ENCODE measurements at places on chromosomes 3 and 15.

GRCh38 chr15:57405133-57405532 is 28.8 kb downstream of the CGNL1 start:
- DNase-seq, result no peak

GRCh38 chr3:33773637-33774036 is 24.8 kb upstream of the PDCD6IP start:
- no peak for DNase-seq

DNA sequence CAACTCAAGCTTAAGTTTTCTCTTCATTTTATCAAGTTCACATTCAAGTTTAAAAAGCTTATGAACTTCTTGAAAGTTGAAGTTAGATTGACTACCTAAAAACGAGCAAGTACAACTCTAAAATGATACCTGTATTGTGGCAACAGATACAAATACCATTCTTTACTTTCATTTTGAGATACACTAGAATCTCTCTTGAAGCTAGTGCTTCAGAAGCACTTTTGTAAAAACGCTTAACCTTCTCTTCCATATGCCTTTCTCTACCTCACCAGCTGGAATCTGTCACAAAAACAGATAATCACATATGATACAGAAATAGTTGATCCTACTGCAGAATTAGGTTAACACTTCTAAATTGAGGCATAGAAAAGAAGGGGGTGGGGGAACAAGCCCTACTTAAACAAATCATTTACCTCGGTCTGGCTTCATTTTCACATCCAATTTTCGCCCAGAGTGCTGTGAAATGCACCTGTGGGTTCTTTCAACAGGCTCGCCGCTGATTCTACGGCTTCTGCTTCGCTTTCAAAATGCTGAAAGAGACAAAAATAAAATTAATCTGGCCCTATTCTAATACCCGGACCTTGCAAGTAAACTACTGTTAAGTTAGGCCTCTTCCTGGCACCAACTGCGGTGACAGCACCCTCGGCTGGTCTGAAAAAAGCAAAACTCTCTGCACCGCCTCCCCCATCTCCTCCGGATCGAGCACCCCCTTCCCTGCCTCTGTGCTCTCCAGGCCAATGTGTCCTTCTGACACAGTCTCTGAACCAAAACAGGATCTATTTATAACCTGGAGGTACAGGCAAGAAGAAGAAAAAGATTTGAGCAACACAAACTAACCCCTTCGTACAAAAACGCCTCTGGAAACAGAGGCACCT is 1.4 kb downstream of the ATOSA start:
- DNase-seq, result peak; percentile 59

DNA sequence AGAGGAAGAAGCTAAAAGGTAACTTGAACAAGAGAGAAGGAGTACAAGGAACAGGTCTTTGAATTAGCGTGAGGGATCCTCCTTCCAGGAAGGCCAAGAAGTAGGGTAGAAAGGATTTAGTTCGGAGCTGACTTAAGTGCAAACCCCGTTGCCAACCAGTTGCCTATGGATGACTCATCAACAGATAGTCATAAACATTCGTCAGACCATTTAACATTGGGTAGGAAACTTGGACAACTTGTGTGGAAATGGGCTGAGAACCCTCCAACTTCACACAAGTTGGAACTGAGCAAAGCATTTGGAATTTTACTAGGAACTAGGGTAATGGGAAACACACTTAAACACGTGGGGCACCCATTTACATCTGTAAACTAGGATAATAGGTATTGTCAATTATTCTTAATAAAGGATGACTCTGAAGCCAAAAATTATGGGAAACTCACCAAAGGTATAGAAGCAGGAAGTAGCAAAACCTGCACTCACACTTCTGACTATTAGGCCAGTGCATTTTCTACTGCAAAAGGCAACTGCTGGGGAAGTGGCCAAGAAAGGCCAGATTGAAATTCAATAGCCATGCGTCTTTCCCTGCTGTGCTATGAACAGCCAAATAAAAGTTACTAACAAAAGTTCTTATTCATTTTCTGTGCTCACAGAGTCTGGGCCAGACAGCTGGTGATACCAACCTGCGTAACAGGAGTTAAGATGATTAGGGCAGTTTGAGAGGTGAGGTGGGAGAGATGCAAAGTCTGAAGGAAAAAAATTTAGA is 174.5 kb upstream of the TMC3 start:
- DNase-seq, result no peak

- DNase-seq, result no peak
These were observed 511.9 kb downstream of the GBE1 start for GRCh38 chr3:81249540-81250029.

- no peak for DNase-seq
These were observed 91.1 kb upstream of the RNF7 start for GRCh38 chr3:141646760-141647561.

- no peak for DNase-seq
These were observed 106.2 kb upstream of the THBS1 start for GRCh38 chr15:39474657-39475056.

GRCh38 chr15:91318931-91319330 is 218.9 kb downstream of the SV2B start:
- DNase-seq, result no peak

DNA sequence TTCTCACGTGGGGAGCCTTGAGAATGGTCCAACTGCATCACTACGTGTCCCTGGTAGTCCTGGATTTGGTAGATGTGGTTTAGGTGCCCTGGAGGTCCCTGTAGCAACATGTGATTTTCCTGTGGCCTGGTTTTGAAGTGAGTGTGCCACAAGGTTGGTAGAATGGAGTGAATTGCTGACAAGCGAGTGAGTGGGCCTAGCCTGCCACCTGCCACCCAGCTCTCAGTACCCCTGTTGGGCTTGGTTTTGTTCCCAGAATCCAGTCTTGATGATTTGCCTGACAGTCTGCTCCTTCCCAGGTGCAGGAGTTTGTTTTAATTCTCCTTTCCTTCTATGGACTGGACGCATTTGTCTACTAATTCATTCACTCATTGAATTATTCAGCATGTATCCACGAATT is 19.4 kb downstream of the RPLP1 start:
- no peak for DNase-seq

DNA sequence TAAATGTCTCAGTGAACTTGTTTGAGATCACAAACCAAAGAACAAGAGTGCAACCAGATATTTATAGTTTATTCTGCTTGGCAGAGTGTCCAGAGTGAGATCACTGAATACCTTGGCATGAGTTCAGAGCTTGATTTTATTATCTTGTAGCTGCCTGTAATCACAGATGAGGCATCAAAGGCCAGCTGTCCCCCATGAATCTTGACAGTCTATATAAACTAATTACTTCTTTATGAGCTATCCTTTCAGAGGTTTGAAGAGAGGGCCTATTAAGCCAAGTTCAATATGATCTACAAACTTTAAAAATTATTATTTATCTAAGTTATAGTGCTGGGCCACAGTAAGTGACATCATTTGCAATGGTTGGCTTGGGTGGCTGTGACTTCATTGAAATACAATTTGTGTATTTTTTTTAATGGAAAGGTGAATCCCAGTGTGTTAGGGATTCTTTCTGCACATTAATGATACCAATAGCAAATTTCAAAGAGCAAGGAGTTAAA is 251.5 kb downstream of the CLSTN2 start:
- no peak for DNase-seq

DNA sequence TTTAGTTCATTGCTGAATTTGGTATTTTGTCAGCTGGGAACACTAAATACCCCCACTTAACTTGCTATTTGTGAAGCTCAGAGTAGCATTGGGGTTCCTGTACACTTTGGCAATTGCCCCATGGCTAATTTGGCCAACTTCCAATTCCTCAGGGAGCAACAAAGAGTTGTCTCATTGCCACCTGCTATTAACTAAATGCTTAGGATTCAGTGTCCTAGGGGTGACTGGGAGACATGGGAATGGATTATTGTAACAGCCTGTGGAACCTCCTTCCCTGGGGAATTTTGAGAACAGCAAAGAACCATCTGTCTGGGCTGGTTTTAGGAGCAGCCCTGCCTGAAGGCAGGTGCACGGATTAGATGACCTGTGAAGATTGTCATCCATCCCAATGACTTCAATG is 437.4 kb upstream of the TPRG1 start:
- DNase-seq, result no peak

DNA sequence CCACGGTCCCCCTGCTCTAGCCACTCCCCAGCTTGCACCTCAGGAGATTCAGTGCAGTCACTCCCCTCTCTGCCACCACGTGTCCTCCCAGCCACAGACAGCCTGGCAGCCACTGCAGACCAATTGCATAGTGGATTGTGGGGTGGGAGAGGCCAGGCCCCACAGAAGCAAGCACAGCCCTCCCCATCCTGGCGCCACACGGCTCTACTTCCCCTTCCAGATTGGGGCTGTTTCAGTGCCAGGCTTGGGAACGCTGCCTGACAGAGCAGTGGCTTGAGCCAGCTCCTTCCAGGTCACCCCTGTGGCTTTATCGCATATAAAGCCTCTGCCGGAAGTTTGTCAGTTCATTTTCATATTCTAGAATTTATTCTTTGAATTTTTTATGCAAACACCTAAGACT is 90.7 kb downstream of the TMEM266 start:
- peak; percentile 11 for DNase-seq

DNA sequence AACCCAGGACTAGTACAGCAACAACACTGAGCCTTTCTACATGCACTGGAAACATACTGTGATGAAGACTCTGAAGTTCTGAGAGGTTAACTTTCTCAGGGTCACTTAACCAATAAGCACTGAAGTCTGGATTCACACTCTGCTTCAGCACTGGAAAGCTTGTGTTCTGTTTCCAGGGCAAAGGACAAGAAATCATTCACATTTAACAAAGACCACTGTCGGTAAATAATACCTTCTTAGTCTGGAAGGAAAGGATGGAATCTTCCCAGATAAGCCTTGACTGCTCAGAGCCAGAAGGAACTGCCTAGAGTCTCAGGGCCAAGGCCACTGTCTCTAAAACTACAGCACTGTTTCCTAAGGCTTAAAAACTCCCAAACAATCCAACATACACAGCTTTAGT is 4.3 kb upstream of the GLYCTK start:
- no peak for DNase-seq

- no peak for DNase-seq
These were observed 17.1 kb upstream of the RASA2 start for GRCh38 chr3:141469720-141470119.

GRCh38 chr3:140128631-140129030 is 193.6 kb downstream of the CLSTN2 start:
- peak; percentile 18 for DNase-seq

DNA sequence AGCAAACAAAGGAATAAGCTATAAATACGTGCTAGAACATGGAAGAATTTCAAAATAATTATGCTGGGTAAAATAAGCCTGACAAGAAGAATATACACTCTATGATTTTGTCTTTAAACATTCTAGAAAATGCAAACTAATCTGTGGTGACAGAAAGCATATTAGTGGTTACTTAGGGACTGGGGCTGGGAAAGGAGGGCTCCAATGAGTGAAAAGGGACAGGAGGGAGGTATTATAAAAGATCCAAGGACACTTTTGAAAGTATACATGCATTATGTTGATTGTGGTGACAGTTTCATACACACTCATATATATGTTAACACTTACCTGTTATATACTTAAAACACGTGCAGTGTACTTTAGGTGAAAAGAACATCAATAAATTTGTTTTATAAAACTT is 23.0 kb downstream of the MYH15 start:
- no peak for DNase-seq

DNA sequence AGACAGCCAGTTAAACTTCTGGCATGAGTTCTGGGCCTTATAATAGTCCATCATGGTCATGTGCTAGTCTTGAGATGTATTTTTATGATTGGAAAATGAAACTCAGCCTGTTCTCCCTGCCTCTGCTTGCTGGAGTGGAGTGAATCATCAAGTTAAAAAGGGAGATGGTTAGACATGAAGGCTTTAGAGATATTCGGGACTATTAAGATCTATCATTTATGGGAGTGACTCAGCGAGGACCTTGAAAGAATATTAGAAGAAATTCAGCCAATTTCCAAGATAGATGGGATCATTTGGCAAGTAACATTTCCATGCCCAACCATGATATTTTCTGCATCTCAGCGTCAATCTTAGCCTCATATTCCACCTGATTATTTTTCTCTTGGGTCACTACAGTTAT is 79.8 kb downstream of the AGBL1 start:
- DNase-seq, result no peak

DNA sequence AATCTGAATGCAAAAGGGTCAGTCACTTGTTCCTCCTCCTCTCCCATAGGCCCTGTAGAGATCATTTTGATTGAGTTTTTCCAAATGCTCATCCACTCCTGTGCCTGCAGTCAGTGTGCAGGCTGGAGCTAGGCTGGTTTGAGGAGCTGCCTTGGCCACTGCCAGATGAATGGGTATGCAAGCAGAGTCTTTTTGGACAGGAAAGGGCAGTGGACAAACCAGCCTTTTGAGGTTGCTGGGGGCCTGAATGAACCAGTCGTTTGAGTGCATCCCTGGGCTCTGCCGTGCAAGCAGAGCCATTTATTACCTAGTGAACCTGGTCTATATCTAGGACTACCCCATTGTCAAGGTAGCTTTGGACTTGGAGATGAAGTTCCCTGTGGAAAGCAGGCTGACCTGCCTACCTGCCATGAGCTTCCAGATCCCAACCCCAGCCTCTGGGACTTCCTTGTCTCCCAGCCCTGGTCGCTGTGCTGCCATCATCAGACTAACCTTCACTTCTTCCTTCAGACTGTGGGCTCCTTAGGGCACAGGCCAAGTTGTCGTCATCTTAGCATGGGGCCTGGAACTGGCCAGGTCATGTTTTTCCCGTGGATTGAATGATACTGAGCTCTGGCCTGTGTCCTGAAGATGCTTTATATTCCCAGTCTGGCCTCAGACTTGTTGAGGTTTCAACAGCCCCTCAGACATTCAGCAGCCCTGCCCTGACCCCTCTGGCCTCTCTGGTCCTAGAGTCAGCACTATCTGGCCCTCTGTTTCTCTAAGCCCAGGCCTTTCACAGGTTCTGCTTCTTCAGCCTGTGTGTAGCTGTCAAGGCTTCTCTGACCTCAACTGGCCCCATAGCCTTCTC is 55.5 kb upstream of the PRR23C start:
- no peak for DNase-seq

DNA sequence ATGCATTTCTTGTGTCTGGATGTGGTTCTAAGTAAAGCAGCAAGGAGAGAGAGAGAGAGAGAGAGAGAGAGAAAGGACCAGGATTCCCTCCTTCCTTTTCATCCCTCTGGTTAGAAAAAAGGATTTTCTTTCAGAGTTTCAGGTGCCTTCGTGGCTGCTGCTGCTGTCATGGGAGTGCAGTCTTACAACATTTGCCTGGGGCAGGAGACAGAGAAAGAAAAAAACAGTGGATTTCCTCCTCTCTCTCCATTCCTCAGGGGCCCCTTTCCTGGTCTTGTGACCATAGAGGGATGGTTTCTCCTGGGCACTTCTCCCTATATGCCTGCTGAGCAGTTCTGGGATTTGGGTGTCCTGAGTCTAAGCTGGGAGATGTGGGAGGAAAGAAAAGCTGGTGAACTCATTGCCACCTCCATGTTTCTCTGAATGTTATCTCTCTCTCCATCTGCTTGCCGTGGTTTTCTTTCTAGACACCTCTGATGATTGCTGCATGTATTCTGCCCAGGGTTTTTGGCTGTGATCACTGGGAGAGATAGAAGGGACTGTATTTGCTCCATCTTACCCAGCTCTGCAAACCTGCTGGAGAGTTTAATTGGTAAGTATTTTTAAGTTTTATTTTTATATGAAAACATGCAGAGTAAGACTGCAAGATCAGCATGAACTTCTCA is 142.4 kb upstream of the RGMA start:
- DNase-seq, result no peak

GRCh38 chr3:173793963-173794362 is 396.4 kb downstream of the NLGN1 start:
- no peak for DNase-seq
